Inflammatory macrophage (primary cell): ENCODE measurements at places on chromosomes 5 and 9.

DNA sequence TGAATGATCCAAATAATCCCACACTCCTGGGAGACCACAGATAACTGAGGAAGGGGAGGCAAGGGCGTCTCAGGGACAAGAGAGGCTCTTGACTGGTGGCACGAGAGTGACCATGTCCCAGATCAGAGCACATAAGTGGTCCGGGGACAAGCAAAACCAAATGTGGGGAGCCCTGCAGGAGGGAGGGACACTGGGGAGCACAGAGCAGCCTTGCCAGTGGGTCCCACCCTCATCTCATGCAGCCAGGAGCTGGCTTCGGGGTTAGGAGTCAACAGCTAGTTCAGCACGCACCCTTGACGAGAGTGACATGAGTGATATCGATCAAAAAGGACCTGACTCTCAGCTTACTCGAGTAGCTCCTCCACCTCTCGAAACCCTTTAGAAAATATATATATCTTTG, 16.5 kb upstream of the UBE2QL1 start:
- DNase-seq: no peak

DNA sequence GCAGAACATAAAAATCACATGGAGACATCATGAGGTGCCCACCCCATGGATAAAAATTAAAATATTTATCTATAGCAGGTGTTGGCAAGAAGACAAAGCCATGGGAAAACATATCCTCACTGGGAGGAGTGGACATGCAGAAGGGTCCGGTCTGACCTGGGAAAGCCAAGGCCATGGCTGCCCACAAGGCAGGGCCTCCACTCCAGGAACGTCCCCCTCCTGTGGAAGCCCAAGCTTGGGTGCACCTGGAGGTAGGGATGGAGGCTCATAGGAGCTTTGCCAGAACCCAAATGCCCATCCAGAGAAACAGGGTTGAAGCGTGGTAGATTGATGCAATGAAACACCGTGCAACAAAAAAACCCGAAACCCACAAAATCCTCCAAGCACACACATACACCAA, 81.4 kb upstream of the COL5A1 start:
- no peak for DNase-seq

DNA sequence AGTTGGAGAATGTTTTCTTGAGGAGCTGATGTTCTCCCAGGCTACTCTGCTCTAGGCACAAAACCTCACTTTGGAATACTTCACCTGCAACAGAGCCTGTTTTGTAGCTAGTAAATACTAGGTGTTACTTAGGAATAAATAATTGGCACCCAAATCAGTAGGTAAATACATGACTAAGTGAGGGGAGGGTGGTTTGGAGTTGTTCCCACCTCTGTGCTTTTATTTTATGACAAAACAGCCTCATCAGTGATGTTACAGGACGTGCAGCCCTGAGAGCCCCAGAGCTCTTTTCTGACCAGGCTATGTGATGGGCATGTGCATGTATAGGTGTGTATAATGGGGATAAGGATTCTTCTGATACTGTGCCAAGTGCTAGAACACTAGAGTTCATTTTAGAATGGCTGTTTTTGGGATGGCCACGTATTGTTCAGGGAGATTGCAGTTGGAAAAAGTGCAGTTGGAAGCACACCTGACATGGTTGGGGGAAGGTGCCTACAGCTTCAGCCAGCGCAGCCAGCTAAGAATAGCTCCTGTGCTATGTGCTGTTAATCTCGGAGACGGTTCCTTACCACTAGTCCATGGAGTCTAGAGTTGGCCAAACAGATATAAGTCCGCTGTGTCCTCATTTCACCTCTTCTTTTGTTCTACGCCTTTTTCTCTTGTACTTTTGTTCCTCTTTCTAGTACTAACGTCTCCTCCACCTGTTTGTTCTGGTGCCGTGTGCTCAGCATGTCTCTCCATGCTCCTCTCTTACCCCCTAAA, 284.7 kb downstream of the FANCC start:
- no peak for DNase-seq

GRCh38 chr5:158534203-158534602, 565.5 kb downstream of the EBF1 start:
- DNase-seq: no peak

- DNase-seq: no peak
These were observed 366.8 kb downstream of the CYLC2 start for GRCh38 chr9:103361906-103362305.

- DNase-seq: no peak
These were observed 5.1 kb upstream of the SMIM15 start for GRCh38 chr5:61167382-61167781.

DNA sequence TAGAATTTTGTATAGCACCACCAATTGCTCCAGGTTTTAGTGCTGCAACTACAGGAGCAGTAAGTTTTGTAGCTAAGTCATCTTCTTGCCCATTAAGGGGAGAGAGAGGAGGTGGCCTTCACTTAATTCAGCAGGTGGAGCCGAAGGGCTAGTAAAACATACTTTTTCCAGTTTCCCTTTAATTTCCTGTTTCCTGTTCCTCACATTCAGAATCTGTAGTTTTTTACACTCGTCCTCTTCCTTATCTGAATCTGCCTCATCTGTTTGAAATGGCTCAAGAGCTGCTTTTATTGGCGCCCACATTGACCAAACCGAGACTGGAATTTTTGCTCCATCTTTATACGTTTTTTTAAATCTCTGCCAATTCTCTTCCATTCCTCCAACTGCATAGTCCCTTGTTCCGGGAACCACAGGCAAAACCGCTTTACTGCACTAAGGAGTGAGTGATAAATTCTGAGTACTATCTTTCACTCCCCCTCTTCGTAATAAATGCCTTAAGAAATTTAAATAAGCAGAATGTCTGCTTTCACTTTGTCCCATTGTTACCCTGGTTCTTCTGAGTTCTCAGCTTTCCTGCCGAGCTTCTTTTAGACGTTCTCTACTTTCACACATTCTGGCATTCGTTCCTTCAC, 133.9 kb downstream of the DROSHA start:
- no peak for DNase-seq

- DNase-seq: no peak
These were observed 389.6 kb downstream of the YTHDC2 start for GRCh38 chr5:113902917-113903660.

GRCh38 chr5:156794687-156795086, 55.4 kb upstream of the PPP1R2B start:
- DNase-seq: no peak

- no peak for DNase-seq
These were observed 41.2 kb upstream of the ITGA1 start for GRCh38 chr5:52746539-52746938.

GRCh38 chr5:150780187-150780692, 1.7 kb downstream of the SMIM3 start:
- peak; percentile 92 for DNase-seq

- no peak for DNase-seq
These were observed 61.5 kb downstream of the ZNF354C start for GRCh38 chr5:179121667-179122111.

DNA sequence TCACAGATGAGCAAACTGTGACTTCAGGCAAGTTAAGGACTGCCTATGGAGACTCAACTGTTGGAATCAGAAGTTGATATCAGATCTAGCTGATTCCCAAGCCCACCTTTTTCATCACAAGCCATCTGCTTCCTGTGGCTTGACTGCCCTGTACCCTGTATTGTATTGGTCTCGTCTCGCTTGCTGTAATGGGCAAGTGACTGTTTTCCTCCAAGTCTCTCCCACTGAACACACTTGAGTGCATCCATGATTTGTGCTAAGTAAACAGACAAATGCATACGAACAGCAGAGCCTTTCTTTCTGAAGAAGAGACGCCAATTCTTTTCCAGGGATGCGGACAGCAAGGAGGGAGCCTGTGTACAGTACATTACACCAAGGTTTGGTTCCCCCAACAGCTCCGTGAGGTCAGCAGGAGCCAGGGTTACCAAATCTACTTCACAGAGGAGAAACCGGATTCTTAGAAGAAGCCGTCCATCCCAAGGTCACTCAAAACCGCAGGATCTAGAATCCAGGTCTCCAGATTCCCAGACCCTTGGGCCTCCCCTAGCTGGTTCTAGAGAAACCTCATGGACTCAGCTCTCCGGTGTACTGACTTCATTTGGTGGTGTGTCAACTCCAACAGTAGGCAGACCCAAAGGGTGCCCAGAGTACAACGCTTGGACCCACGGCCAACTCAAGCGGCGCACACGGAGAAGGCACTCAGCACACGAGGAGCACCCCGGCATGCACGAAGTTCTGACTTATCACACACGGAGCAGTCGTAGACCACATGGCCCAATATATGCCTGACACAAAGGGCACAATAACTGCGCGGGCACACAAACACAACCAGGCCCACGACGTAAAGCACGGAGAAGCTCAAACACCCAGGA, 1.1 kb downstream of the BAG1 start:
- peak; percentile 38 for DNase-seq

GRCh38 chr5:147095740-147096139, 139.1 kb upstream of the STK32A start:
- DNase-seq: no peak

DNA sequence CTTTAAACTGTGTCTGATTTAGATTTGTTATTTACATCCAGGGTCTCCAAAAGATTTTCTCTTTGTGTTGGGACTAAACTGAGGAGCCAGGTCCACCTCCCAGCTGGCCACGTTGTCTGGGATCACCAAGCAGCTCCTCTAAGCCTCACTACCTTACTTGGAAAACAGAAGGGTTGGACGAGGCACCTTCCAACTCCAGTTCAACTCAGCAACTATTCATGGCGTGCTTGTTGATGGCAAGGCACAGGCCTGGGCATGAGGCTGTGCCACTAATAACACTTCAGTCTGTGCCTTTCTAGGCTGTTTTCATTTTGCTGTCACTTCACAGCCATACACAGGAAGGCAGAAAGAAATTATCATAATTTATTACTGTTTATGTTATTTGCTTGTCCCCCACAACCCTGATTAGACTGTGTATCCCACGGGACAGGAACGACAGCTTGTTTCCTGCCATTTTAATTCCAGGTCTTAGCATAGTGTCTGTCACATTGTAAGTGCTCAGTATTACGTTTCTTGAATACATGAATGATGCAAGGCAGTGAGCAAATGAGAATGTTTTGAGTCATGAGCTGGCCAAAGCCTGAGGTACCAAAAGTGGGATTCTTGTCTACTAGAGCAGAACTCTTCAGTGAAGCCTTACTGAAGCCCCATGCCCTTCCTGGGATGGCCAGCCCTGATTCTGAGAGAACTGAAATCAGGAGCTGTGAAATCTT, 125.8 kb downstream of the GALNT10 start:
- DNase-seq: no peak

- DNase-seq: no peak
These were observed 141.9 kb downstream of the SSBP2 start for GRCh38 chr5:81608976-81609375.

DNA sequence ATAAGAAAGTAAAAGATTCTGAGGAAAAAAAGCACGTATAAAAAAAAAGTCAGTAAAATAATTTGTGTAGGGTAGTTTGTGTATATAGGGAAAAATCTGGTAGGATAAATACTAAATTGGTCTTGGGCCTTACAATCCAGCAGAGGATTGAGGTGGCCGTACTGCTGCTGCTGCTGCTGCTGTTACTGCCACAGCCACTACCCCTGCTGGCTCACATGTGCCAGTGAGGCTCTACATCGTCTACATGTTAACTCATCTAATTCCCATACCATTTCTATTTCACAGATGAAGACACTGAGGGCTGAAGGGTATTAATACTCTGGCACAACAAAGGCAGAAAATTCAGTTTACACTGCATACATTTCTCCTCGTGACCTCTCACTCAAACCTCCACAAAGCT, 928.5 kb downstream of the TLE4 start:
- no peak for DNase-seq

DNA sequence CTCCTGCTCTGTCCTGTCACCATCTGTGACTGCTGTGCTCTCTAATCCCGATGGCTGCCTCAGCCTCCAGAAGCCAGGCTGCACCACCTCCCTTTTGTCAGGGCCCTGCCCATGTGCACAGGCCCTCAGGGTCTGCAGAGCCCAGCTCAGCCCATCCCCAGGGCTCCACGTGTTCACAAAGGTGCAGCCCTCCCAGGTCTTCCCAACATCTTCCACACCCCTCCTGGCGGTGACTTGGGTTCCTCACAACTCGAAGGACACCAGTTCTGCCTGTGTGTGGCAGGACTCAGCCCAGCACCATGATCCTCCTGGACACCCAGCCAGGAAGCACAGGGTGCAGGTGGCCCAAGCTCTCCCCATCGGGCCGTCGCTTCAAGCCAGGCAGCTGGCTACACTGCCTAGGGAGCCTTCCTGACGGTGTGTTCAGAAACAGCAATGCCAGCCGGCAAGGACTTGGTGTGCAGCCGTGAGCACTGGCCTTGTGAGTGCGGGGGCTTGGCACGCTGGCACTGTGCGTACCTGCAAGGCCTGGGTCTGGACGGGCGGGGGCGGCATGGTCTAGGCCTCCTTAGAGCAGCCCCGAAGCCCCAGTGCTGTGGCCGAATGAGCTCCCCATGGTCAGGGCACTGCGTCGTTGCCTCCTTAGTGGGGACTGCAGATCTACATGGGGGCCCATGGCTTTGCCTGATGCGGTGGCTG, 96.1 kb downstream of the MRPL36 start:
- no peak for DNase-seq

DNA sequence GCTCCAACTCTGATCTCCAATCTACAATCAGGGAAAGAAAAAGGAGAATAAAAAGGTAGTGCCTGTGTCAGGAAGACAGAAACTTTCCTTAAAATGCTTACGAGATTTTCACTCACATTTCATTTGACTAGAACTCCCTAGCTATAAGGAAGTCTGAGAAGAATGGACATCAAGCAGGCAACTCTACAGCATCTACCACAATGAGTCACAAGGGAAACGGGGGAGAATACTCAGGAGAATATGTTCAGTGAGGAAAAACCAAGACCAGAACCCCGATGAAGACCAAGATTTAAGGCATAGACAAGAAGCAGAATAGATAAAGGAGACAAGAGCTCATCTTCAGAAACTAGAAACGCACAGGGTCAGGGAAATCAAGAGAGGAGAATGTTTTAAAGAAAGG, 9.0 kb upstream of the SETD9 start:
- peak; percentile 11 for DNase-seq

- DNase-seq: no peak
These were observed 5.2 kb downstream of the GRAMD2B start for GRCh38 chr5:126428421-126428820.

GRCh38 chr9:5575000-5575399, 53.9 kb upstream of the RIC1 start:
- no peak for DNase-seq

DNA sequence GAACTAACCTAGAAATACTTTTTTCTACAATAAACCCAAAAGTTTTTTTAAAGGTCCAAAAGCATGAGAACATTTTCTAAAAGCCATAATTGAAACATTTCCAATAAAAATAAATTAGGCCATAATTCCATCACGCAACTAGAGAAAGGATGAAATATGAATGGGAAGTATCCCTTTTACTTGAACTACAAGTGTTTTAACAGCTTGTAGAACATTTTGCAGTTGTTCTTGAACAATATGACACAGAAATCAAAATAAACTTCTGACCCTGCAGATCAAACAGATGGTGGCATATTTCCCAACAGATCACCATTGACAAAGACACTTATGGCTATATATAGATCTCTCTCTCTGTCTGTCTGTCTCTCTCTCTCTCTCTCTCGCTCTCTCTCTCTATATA, 624.4 kb downstream of the PSAT1 start:
- no peak for DNase-seq

GRCh38 chr5:110094548-110094947, 404.8 kb downstream of the MAN2A1 start:
- DNase-seq: no peak
